ENCODE measurements at places on chromosomes 3 and 15.

DNA sequence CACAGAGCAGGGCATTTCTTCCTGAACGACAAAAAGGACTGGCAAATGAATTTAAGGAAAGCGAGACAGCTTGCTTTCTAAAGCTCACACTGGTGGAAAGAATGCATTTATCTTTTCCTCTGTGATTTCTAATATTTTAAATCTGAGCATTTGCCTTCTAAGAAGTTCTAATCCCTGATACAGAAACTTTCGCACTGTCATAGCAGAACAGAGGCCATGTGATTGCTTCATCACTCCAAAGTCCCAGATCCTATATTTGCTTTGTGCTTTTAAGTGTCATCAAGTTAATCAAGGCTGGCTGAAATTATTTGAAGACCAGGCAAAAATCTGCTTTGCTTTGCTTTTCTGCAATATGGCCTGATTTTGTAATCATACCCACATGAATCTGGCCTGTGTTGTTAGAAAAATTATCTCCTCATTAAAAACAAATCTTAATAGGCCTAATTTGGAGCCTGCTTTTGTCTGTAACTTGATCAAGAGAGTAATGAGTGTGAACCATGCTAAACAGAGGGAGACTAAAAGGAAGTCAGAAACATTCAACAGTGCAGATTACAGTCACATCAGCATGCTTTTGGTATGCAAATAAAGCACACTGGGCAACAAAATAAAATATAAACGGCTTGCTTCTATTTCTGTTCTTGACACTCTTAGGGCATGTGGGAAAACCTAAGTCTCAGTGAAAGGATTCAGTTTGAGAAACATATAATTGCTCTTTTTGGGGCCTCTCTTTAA, 178.2 kb upstream of the ADAMTS9 start:
- DNase-seq: no peak

- DNase-seq: no peak
Measured at GRCh38 chr15:86444527-86444926, 364.9 kb downstream of the AGBL1 start.

DNA sequence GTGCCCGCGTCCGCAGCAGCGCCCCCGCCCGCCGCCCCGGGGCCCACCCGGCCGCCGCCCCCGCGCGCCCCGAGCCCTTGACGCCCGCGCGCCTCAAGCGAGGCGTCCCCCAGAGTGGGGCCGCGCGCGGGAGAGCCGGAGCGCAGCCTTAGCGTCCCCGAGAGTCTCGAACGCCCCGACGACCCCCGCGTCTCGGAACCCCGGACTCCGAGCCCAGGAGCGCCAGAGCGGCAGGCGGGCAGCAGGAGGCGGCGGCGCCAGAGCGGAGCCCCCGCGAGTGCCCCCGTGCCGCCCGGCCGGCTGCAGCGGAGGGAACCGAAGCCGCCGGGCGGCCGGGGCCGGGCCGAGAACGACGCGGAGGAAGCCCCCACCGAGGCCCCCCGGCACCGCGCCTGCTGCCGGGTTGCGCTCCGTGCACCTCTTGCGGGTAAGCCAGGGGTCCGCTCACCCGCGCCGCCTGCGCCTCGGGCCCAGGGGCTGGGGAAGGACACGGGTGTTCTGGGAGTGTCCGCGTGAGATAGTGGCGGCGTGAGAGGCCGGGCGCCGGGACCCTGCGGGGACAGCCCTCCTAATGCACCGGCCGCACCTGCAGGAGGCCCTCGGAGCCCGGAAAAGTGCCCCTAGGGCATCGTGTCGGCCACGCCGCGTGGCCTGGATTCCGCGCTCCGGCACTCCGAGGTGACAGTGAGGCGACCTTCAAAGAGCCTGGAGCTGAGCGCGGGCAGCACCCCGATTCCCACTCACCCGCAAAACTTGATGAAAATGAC, 52.0 kb upstream of the ULK4 start:
- DNase-seq: no peak

GRCh38 chr15:68833700-68834331, 13.1 kb upstream of the ANP32A start:
- DNase-seq: no peak

DNA sequence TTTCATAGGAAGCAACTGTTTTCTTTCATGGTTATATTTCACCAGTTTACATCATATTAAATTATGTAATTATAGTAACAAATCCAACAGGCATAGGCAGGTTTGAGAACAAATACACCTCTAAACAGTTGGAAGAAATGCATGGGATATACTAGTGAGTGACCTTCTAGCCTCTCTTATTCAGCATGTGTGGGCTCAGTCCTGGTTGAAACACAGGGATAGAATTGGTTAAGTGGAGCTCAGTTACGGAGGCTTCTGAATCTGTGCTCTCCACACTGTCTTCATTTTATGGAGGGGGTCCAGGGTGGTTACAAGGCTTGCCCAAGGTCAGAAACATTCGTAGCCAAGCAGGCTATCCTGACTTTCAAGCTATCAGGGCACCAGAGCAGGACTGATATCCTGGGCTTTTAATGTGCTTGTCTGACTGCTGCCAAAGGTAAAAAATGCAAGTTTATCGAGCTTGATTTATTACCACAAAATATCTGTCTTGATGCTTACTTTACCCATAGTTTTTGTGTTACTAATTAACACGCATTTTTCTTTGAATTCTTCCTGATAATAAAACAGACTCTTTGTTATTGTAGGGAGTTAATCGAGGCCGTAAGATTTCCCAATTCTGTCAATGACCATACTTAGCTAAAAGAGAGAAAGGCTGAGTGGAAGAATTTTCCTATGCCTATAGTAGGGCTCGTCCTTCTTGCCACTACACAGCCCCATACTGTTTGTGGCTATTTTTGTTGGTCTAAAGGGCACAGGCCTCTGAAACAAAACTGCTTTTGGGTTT, 89.6 kb downstream of the FILIP1L start:
- DNase-seq: no peak
